ENCODE measurements at places on chromosomes 1 and 21.

DNA sequence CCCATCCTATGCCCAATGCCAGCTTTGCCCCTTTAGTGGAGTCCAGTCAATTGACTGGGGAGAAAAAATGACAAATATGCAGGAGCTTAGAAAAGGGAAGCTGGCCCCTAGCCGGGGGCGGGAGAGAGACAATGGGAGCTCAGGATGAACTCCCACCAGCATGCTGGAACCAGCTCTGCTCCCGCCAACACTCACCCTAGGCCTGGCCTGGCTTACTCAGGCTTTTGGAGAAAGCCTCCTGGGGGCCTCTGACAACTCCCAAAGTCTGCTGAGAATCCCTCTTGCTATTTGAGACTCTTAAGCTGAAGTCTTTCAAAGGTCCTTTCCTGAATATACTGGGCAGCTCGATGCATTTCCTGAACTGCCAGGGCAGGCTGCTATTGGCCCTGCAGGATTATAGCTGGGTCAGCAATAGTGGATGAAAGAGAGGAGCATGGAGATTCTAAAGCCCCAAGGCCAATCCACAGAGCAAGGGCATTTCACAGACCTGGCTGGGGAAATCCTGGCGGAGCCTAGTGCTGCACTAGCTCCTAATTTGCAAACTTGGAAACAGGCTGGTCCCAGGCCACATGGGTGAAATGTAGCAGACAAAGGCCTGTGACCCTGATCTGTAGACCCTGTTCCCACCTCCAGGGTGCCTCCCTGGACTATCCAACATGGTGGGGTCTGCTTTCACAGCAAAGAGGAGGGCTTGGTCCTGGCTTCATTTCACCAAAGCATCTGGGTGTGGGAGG, 35.7 kb upstream of the CLSTN1 start:
- no peak for DNase-seq

DNA sequence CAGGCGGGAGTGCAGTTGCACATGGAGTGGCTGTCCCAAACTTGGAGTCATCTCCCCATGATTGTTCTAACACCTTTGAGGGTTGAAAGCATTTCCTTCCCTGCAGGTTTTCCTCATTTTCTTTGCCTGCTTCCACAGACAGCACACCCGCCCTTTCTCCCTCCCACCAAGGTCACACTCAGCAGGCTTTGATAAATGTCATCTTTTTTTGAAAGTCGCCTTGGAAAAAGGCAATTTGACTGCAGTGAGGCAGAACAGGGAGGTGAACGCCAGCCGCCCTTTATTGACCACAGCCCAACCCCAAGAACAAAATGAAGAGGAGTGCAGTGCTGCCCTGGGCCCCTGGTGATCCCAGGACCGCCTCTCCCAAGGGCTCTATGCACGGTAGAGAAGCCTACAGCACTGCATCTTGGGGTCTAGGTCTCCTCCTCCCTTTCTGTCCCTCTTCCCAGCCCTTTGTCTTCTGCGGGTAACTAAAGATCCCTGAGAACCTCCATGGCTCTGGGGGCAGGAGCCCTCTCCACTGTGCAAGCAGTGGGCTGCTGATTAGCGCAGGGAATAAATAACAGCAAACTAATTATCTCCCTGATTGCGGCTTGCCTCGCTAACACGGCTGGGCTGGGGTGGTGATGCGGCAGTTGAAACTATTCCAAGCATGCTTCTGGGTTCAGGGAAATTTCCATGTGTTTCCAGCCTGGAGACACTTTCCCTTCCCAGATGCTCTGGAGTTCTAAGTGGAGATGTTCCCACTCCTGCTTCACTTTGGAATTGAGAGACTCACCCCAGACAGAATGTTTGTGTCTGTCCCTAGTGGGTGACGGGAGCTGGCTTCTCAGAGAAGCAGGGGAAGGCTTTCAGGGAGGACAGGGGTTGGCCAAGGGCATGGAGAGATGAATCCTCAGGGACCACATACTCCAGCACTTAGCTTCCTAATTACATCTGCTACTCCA, 11.8 kb upstream of the AMIGO1 start:
- DNase-seq, result no peak

GRCh38 chr1:220421508-220421907, 106.4 kb upstream of the MARK1 start:
- no peak for DNase-seq

GRCh38 chr1:246919902-246920301, 11.8 kb downstream of the AHCTF1 start:
- no peak for DNase-seq

GRCh38 chr1:181126871-181127587, 38.5 kb downstream of the IER5 start:
- DNase-seq, result peak; percentile 85

DNA sequence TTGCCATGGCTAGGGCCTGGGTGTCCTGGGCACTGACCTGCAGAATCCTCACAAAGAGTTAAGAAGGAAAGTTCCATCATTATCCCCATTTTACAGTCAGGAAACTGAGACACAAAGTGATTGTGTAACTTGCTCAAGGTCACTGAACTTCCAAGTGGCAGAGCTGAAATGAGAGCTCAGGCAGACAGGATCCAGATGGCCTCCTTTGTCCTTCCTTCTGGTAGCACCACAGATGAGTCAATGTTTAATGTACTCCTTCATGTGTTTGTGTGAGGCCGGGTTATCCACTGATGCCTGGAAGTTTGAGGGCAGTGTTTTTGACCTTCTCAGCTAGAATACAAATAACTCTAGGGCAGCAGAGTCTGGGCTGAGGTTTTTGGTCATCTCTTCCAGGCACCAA, 207.0 kb downstream of the TNR start:
- DNase-seq, result peak; percentile 18

DNA sequence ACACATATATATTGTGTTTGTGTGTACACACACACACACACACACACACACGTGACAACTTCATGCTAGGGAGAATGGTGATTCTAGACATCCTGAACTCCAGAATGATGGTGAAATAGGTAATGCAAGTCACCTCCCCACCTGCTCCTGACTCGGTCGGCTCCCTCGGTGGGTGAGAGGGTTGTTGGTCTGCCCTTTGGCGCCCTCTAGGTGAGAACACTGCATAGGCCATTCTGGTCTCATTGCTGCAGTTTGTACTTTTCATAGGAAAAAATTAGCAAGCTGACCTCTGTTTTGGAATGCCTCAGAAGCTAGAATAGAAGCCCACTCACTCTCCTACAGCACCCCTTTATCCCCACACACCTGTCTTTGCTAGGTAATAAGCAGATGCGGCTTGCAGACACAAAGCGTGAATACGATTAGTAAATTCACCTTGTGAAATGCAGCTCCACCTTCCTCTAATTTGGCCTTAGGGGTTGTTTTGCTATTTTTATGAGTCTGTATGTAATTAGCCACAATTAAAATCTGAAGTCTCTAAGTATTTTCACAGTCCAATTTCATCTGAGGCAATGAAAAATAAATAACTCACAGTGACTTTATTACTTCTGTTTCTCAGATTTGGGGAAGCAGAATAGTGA, 130.0 kb upstream of the KCNJ15 start:
- DNase-seq, result peak; percentile 87

DNA sequence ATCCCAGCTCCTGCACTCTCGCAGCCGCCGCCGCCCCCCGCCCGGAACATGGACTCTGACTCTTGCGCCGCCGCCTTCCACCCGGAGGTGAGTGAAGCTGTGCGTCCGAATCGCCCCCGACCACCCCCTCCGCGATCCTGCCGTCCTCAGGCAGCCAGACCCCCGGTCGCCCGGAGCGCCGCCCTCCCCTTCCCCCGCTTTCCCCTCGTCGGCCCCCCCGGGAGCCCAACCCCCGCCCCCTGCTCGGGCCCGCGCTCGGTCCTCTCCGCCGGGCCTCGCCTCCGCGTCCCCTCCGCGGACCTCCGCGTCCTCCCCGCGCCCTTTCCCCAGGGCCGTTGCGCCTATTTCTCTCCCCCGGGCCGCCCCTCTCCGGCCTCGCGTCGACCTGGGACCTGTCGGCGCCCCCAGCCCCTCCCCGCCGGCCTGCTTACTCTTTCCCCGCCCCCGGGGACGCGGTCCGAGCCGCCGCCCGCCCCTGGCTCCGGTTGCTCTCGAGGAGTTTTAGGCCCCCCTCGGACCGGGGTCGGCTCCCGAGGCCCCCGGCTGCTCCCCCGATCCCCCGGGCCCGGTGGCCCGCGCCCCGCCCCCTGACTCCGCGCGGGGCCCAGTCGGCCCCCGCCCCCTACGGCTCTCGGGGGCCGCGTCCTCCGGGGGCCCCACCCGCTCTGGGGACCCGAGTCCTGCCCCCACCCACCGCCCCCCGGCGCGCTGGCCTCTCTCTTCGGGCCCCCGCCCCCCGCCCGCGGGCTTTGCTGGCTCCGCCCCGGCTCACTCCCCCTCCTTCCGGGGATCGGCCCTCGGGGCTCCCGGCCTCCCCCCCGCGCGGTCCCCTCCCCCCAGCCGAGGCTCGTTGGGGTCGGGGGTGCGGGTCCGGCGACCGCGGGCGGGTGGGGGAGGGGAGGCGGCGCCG, 743 bp downstream of the PHF13 start:
- peak; percentile 74 for DNase-seq

- no peak for DNase-seq
Observed at GRCh38 chr1:81878538-81878937, 77.8 kb downstream of the ADGRL2 start.

DNA sequence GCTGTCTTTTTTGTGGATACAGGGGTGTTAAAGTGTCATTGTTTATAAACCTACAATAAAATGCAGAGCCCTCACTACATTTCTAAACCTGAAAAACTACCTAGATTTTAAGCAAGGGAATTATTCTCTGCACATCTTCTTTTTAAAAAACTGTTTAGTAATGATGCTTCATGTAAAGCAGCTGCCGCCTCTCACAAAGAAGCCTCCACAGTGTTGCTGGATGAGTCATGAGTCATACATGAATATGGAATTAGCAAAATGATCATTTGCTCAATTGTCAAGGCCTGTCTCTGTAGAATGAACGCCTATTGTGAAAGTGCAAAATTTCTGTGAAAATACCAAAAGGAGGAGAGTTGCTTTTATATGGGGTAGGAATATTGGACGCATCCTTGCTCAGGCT, 259.5 kb upstream of the CHRM3 start:
- no peak for DNase-seq

DNA sequence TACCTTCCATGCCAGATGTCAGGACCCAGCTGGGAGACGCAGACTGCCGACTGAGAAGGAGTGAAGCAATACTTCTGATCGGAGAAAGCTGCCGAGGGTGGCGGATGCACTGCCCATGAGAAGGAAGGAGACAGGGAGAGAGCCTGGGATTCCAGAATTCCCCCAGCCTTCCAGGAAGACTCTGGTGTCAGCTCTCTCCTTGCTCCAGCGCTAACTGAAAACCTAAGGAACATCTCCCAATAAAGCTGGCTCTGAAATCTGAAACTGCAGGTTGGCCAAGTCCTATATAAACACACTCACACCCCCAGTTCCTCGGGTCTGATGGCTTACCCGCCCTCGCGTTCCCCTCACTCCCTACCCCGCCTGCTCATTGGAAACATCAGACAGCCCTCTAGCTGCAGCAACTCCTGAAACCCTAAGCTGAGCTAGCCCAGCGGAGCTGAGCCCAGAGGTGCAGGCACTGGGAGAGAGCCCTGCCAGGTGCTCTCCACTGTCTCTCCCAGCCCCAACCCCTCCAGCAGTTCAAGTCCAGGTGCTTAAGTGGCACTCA, 52.3 kb downstream of the PLEKHA6 start:
- peak; percentile 56 for DNase-seq

GRCh38 chr1:156165083-156165482, 11.7 kb downstream of the SEMA4A start:
- DNase-seq, result no peak

- no peak for DNase-seq
Observed at GRCh38 chr21:45053561-45054226, 20.7 kb upstream of the ADARB1 start.

- no peak for DNase-seq
Observed at GRCh38 chr1:236922190-236922589, 82.1 kb downstream of the MT1HL1 start.
